ENCODE measurements at places on chromosomes 6 and 20. TPM values are rescaled to one million over a fixed set of nuclear protein-coding genes. Genes with fewer than 3 reads are reported as not detected.
A peak's percentile ranks its signal among the peaks of the same experiment; 100 is the strongest.

DNA sequence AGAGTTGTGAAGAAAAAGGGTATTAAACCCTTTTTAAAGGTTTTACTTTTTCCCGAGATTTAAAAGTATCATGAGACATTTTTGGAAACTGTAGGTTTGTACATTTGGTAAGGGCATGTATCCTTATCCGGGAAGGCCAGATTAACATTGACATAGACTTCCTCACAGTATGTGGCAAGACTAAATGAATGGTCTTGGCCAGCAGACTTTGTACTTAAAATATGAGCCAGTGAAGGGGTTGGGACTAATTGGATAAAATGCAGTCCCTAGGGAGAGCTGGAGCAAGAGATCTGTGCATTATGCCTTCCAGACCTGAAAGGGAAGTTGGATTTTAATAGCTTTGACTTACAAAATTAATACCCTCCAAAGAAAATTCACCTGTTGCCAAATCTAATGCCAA, 60.4 kb upstream of the CCN2 start:
- DNase-seq = no peak

DNA sequence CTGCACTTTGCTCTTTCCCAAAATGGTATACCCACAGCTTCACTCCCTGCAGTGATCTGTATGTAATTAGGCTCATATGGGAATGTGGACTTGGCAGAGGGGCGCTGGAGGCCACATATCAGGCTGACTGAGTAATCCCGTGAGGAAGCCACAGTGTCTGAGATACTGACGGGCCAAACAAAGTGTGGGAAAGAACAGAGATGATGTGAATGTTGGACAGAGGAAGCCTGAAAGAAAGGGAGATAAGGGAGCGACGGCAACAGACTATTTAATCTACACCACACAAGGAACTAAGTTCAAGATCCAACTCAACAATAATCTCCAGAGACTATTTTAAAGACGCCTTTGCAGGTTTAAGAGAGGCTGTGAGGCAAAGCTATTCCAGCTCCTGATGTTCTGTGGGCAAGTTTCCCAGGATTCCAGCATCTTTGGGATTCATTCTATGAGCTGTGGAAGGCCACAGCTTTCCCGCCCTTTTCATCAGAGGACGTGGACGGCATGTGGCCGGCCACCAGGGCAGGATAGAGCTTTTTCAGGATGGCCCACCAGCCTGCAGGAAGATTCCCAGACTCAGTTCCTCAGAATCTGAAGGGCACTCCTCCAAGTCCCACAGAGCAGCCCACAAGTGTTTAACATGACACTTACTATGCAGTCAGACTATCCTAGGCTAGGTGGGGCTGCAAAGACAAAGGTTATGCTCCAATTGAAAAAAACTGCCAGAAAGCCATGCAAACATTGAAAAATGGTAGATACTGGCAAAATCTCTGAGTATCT, 237.5 kb downstream of the ATXN1 start:
- no peak for DNase-seq

- DNase-seq = no peak
Measured at GRCh38 chr20:17445543-17445942, 85.6 kb downstream of the BFSP1 start.

GRCh38 chr20:17044891-17045290, 181.9 kb upstream of the PCSK2 start:
- no peak for DNase-seq

GRCh38 chr20:37364013-37364926, 18.3 kb downstream of the SRC start:
- no peak for DNase-seq

- DNase-seq = no peak
Measured at GRCh38 chr6:153145591-153145990, 14.5 kb upstream of the RGS17 start.

DNA sequence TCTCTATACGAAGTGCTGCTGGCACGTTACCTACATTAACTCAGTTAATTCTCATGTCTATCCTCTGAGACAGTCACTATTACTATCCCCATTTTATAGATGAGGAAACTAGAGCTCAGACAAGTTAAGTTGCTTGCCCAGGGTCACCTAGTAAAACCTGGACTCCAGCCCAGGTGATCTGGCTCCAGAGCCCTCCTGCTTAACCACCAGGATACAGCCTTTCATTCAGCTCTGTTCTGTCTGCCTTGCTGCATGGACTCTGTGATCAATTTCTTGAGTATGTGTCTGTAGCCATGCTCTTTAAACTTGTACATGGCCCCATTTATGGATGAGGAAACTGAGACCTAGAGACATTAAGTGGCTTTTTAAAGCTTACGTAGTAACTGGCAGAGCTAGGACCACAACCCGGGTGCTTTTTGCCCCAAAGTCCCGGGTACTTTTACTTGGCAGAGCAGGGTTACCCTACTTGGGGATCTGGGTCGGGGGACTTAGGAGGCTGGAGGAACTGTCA, 4.7 kb downstream of the CDKN1A start:
- DNase-seq = no peak

GRCh38 chr6:36852481-36853147, 13.4 kb upstream of the CPNE5 start:
- DNase-seq = no peak

GRCh38 chr6:121520337-121521163, 85.1 kb downstream of the GJA1 start:
- DNase-seq = no peak

DNA sequence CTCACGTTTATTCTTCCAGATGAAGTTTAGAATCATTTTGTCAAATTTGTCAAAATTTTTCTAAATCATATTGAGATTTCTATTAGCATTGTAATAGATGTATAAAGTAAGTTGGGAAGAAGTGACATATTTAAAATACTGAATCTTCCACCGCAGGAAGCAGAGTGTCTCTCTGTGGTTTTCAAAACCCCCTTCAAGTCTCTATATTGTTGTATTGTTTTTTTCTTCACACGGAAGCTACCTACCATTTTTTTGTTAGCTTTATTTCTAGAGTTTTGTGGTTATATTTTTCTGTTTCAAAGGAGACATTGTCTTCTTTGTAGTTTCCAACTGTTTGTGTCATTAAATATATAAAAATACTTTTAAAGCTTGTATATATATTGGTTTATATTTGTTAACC, 188.6 kb downstream of the ZDHHC14 start:
- no peak for DNase-seq

GRCh38 chr6:145420599-145420998, 314.7 kb downstream of the EPM2A start:
- DNase-seq = no peak

DNA sequence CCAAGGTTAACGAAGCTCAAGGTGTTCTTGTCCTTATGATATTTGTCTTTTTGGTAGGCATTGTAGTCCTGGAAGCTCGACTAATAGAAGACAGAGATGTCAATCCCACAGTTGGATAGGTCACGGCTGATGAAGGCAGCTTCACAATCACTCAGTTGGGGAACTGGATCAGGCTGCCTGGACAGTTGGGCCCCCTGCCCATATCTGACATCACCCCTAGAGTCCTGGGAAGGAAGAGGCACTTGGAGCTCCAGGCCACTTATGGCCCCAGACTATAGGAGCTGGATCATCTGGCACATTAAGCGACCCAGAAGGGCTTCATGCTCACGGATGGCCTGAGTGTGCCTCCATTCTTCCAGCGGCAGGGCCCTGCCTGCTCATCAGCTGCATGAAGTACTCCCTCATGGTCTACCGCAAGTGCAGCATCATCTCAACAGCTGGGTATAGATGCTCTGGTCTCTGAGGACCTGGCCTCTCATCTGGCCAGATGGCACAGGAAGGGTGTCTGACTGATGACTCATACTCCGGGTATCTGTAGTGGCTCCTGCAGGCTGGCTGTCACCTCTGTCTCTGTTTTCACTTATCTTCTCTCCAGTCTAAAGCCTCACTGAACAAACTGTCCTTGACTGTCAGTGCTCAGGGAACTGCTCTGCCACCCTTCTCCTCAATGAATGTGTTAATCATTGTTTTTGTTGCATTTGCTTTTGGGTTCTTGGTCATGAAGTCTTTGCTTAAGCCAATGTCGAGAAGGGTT, 29.2 kb upstream of the SSR1 start:
- no peak for DNase-seq

GRCh38 chr20:62454904-62455636, 20.7 kb downstream of the GATA5 start:
- DNase-seq = no peak

DNA sequence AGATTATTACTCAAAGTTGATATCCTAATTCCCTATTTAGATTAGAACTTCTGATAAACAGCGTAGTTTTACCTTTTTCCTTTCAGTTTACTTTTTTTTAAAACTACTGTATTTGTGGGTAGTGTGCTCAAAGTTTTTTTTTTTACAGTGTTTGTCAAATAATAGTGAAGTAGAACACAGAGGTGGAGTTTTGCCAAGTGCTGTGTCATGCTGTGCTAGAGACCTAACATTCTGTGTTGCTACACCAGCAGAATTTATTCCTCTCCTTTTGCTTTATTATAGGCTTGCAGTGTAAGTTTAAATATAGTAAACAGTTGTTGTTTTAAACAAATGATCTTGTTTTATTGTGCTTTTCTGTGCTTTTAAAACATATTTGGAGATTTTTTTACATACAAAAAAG, 125.4 kb downstream of the HIVEP1 start:
- DNase-seq = no peak

- no peak for DNase-seq
Measured at GRCh38 chr6:166167801-166168615, at the start of gene TBXT. Gene TBXT (minus strand): TSS chr6:166167851. CDS start chr6:166167591, 260 bp downstream.

DNA sequence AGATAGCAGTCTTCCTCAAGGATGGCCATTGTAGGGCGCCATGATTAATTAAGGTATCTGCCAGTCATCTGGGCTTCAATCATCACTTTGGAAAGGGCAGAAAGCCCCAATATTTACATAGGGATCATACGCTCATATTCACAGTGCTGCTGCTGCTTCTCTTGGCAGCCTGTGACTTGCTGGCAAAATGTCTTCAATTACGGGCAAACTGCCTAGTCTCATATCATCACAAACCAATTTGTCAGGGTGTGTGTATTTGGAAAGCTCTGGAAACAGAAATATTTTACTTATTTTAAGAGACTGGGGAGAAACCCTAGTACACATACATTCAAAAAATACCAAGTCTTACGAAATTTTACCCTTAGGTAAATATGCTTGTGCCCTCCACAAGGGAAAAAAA, 77.6 kb downstream of the SAMD5 start:
- DNase-seq = peak; percentile 14

DNA sequence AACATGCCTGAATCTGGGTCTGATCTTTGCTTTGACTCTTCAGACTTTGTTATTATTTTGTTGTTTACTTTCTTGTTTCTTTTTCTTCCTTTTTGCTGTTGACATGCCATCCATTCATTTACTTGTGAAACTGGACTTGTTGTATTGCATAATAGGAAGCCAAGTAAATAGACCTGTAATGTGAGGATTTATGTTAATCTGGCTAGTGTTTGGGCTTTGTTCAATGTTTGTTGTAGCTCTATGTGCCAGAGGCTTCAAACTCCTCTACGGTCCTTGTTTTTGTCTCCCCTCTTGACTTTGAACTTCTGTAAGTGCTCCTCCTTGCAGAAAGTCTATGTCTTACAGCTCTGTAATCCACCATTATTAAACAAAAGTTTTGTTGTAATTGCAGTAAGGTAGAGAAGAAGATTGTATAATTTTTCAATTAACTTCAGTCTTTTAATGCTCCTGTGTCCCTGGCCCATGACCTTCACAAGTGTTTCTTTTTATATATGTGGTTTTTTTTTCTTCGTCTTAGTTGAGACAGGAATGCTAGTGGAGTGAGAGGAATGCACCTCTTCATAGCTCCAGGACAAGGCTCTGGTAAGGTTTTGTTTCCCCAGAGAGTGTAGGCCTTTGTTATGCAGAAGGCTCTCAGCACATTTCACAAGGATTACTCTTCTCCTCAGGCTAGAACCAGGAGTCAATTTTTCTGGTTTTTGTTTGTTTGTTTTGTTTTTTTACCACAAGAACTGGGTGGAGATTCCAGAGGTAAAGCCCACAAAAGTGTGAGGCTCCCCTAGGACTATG, 1061.8 kb upstream of the CITED2 start:
- DNase-seq = no peak

- DNase-seq = no peak
Measured at GRCh38 chr6:46963626-46964025, 41.9 kb upstream of the ADGRF5 start.

DNA sequence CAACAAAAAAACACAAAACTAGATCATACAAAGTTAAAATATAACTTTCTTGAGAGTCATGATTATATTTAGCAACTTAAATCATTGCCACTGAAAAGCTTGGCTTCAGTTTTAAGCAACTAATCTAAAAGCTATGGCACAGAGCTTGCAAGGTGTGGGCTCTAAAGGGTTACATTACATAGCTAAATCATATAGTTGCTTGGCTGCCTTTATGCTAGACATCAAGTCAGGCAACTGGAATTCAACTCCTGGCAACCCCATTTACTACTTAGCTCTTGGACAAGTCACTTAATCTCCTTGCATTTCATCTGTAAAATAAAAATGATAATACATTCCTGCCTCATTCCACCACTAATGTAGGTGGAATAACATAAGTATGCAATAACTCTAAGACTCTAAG, 40.9 kb upstream of the GCM1 start:
- DNase-seq = no peak

DNA sequence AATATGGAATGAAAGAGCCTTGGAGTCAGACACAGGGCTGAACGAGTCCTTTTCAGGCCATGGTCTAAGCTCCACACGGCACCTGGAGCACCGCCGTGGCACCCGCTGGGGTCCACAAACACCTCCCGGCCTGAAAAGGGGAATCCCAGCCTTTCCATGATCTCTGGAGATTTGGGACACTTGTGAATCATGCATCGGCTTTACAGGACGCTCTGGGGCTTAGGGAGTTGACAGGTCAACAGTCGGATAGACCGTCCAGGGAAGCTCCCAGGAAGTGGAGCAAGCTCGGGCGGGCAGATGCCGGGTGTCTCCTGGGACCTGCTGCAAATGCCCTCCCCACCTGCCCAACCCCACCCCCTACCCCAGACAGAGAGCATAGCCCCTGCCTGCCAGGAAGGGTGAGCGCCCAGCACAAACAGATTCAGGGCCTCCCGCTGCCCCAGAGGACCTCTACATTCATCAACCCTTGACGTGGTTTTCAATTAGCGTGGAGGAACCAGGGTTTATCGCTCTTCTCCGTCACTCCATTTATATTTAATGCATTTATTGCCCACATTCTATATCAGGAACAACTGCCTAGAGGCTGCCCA, 53.6 kb downstream of the YTHDF1 start:
- no peak for DNase-seq

DNA sequence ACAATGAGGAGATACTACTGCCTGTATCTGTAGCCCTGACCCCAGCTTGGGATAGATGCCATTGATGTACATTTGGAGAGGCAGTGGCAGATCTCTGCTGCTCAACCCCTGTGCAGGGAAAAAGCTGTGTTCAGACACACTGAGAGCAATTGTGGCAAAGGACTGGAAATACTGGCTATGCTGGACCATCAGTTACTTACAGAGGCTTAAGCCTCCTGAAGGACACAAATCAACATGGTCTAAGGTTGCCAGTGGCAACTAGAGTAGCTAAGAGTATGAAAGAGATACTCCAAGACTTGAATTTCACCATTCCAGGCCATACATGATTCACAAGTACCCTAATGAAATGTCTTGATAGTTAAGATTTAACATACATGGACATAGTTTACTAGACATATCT, 32.4 kb upstream of the ENPP4 start:
- no peak for DNase-seq

The FAM184A gene
- 2.3 TPM for polyA plus RNA-seq

The SERINC3 gene
- polyA plus RNA-seq = 93.4 TPM

The LPA gene
- polyA plus RNA-seq = 0.11 TPM

The CDH26 gene
- 1.4 TPM for polyA plus RNA-seq

The RBBP8NL gene
- polyA plus RNA-seq = 1.1 TPM

The SAPCD1 gene
- 1.3 TPM for polyA plus RNA-seq

The HCRTR2 gene
- not detected for polyA plus RNA-seq

The FOXQ1 gene
- polyA plus RNA-seq = 9.0 TPM

The RAD21L1 gene
- not detected for polyA plus RNA-seq

The PAK5 gene
- 0.05 TPM for polyA plus RNA-seq

The RSPH3 gene
- 5.8 TPM for polyA plus RNA-seq

The FAM162B gene
- 16.1 TPM for polyA plus RNA-seq

The PRSS16 gene
- 1.0 TPM for polyA plus RNA-seq

The CDSN gene
- polyA plus RNA-seq = not detected

All from urinary bladder (tissue), 4 donors.